Activated CD4-positive, alpha-beta T cell treated with anti-CD3 and anti-CD28 coated beads, Interleukin-2, amount 50 U/mL, for 16 hours (primary cell): ENCODE measurements at places on chromosomes 5 and 9.

- peak; percentile 77 for DNase-seq
Observed at GRCh38 chr5:32531885-32532520, 53.4 kb upstream of the SUB1 start.

- DNase-seq: no peak
Observed at GRCh38 chr5:157548513-157549282, 26.9 kb downstream of the ADAM19 start.

GRCh38 chr9:20398536-20399338 is 223.6 kb downstream of the MLLT3 start:
- no peak for DNase-seq

GRCh38 chr9:116493183-116493860 is 193.8 kb upstream of the TRIM32 start:
- DNase-seq: no peak

GRCh38 chr5:120507197-120507596 is 43.1 kb downstream of the PRR16 start:
- no peak for DNase-seq

- DNase-seq: no peak
Observed at GRCh38 chr5:122014236-122014935, 52.6 kb downstream of the SRFBP1 start.

DNA sequence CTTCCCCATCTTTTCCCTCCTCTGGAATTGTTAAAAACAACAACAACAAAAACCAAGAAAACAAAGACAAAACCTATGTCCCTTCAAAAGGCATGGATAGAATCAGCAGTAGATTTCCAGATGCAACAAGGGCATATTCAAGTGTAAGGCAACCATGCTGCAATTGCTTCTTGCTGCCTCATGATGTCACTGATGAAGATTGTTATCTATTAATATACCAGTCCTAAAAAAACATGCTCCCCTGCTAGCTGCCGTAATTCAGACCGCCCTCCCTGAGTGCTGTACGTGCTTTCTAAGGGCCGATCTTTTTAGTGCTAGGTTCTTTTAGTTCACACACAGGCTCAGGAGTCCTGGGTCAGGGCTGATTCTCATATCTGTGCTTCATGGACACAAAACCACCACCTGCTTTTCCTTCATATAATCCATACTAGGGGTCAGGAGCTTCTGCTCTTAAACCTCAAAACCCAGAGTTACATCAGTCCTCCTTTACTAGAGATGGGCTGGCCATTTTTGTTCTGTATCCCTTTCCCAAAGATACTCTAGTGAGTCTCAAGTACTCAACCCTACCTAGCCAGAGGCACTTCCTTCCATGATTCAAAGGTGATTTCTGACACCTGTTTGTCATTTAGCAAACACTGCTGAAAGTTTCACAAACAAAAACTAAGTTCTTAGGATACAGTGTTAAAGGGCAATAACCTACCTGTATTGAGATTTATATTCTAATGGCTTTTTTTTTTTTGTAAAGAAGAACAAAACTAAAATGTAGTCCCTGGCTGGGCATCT is 82.1 kb downstream of the GIN1 start:
- DNase-seq: no peak

GRCh38 chr9:93684161-93684765 is 107.9 kb downstream of the PHF2 start:
- DNase-seq: no peak

DNA sequence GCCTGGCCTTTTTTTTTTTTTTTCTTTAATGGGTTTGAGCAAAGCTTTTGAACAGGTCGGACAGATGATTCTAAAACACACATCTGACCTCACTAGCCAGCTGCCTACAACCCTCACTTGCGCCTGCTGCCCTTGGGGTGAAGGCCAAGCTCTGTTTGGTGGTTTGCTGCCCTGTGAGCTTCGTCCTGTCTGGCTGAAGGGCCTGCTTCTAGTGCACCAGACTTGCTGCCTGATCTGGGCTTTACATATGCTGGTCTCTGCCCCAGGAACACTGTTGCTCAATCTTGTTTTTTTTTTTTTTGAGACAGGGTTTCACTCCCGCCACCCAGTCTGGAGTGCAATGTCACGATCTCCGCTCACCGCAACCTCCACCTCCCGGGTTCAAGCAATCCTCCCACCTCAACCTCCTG is 16.4 kb upstream of the DOLPP1 start:
- no peak for DNase-seq

DNA sequence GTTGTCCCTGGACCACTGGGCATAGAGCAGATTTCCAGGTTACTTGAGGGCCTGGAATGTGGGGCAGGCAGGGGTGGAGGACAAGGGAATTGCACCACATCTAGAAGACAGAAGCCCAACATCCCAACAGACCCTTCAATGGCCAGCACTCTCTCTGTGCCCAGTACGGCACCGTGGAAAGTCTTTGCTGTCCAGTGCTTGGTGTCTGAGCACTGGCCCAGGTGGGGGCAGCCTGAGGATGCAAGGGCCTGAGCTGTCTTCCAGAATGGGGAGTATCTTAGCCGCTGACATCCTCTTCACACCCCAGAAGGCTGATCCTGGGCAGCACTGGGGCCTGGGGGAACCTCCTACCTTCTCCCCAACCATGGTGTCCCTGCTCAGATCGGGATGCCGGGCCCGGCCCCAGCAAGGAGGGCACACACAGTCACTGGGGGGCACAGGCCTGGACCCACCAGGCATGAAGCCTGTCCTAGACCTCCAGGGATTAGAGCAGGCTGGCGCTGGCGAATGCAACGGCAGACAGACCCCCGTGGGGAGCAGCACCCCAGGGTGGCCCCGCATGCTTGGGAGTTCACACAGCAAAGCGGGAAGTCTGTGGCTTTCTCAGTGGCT is 40.6 kb upstream of the OLFM1 start:
- no peak for DNase-seq

- DNase-seq: no peak
Observed at GRCh38 chr5:98016771-98017170, 756.7 kb upstream of the RGMB start.

DNA sequence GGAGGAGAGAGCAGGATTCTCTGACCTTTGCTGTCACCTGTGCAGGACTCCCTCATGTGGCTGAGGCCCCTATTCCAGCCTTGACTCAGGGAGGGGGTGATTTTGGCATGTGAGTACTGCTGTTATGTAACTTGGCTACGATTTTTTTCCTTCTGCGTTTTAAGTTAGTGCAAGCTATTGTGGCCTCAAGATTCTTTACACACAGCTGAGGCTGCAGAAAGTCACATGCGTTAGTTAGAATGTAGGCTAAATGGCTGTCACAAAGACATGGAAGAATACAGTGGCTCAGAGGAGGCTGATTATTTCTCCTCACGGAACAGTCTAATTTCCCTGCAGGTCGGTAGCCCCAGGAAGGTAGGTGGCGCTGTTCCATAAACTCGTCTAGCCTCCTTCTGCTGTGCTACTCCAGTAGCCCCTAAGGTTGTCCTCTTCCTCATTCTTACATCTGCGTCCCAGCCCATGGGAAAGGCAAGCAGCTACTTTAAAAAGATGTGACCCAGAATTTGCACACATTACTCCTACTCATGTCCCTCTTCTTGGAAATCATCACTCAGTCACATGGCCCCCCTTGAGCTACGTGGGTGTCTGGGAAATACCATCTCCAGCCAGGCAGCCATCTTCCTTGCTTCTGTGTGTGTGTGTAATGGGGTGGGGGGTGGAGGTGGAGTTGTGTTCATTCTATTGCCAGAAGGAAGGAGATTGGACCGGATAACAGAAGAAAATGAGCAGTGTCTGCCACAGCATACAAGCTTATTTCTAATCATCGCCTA is 486.6 kb downstream of the CCDC171 start:
- DNase-seq: no peak

GRCh38 chr5:172149073-172149472 is 39.0 kb downstream of the STK10 start:
- no peak for DNase-seq

- DNase-seq: no peak
Observed at GRCh38 chr5:178307267-178308045, 74.9 kb upstream of the PHYKPL start.

- no peak for DNase-seq
Observed at GRCh38 chr5:39992617-39993202, 567.9 kb upstream of the DAB2 start.

DNA sequence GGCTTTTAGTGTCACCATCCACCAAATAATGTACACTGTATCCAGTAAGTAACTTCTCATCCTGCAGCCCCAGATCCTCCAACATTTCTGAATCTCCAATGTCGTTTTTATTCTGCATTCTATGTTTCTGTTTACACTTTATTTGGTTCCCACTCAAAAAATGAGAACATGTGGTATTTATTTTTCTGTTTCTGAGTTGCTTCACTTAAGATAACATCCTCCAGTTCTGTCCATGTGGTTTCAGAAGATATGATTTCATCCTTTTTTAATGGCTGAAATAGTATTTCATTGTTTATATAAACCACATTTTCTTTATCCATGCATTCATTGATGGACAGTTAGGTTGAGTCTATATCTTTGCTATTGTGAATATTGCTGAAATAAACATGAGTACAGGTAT is 677.3 kb upstream of the FTMT start:
- DNase-seq: no peak

- no peak for DNase-seq
Observed at GRCh38 chr9:82369251-82369945, 380.8 kb downstream of the SPATA31D1 start.

GRCh38 chr5:39933061-39933460 is 508.3 kb upstream of the DAB2 start:
- peak; percentile 30 for DNase-seq

DNA sequence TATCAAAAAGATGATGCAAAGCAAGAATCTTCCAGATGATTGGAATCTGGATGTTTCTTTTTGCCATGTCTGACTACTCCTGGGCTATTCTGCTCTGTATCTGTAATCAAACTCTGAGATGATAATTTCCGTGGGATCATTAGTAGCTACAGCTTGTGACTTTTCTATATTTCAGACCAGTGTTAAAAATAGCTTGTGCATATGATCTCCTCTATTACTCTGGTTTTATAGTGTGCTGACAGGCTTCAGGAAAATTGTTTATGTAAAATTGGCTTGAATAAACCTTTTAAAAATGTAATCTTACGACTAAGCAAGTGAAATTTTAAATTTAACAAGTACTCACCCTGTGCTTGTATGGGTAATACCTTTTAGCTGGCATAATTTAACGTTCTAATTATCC is 40.4 kb downstream of the NAA35 start:
- no peak for DNase-seq

- DNase-seq: no peak
Observed at GRCh38 chr9:81588148-81588871, 101.0 kb downstream of the TLE1 start.

DNA sequence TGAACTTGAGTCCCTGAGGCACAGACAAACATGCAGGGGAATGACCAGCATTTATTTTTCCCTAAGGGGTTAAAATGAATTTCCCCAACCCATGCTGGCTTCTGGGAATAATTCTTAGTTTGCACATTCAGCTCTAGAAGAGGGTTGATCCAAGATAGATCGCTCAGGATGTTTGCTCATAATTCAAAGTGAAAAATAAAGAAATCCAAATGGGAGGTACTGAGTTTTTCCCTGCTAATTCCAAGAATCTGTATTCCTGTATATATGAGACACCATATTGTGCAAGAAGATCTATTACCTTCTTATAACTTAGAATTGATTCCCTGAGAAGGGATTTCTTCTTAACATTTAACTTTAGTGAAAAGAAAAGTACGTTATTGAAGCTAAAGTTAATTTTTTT is 96.2 kb downstream of the VCAN start:
- DNase-seq: no peak
